Ureter (tissue), 1 donor: ENCODE measurements at places on chromosomes 1 and 21.

GRCh38 chr1:212607913-212608391, 609 bp upstream of the ATF3 start:
- no peak for DNase-seq

GRCh38 chr1:83746234-83746633, 252.7 kb downstream of the TTLL7 start:
- DNase-seq: no peak

DNA sequence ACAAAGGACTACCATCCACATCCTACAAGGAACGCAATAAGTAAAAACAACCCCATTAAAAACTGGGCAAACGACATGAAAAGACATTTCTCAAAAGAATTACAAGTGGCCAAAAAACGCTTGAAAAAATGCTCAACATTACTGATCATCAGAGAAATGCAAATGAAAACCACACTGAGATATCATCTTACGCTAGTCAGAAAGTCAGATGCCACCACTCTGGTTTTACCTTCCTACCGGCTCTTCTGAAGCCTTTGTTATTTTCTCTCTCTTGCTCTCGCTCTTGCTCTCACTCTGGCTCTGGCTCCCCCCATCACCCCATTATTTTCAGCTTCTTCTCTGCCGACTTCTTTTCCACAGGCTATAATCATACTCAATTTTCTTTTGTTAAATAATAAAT, 38.8 kb downstream of the VPS45 start:
- DNase-seq: no peak

GRCh38 chr1:221714227-221715152, 27.4 kb downstream of the DUSP10 start:
- no peak for DNase-seq

DNA sequence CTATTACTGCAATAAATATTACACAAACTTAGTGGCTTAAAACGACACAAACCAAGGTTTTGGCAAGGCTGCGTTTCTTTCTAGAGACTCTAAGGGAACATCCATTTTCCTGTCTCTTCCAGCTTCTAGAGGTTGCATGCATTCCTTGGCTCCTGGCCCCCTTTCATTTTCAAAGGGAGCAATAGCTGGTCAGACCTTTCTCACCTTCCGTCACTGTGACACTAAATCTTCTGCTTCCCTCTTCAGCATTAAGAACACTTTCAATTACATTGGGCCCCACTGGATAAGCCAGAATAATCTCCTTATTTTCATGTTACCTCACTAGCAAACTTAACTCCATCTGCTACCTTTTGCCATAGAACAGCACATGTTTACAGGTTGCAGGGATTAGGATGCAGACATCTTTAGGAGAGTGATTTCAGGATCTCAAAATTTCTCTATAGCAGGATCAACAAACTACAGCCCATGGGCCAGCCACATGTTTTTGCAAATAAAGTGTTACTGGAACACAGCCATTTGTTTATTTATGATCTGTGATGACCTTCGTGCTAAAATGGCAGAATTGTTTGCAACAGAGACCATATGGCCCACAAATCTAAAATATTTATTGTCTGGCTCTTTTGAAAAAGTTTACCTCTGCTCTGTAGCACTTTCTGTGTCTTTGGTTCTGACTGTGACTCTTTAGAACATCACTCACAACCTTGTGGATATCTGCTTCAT, 221.5 kb upstream of the SGIP1 start:
- DNase-seq: no peak

- no peak for DNase-seq
Measured at GRCh38 chr1:55707846-55708245, 492.7 kb upstream of the USP24 start.
